ENCODE measurements at places on chromosomes 12 and 14. TPM values are rescaled to one million over a fixed set of nuclear protein-coding genes. Genes with fewer than 3 reads are reported as not detected.

DNA sequence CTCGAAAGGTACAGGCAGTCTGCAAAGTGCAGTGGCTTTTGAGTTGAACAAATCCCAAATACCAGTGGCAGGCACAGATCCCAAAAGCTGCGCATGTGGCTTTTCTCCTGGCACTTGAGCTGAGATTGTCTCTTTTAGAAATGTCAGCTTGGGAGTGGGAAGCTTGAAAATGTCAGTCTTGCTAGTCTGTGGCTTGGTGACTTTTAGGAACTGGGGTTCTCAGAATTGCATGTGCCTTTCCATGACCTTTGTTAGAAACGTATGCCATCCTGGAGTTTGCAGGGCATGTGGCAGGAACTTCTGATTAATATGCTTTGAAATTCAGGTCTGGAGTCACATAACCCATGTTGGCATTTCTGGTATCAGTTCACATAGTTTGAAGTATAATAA lies 182.1 kb downstream of the CHST11 start:
- no peak for DNase-seq

DNA sequence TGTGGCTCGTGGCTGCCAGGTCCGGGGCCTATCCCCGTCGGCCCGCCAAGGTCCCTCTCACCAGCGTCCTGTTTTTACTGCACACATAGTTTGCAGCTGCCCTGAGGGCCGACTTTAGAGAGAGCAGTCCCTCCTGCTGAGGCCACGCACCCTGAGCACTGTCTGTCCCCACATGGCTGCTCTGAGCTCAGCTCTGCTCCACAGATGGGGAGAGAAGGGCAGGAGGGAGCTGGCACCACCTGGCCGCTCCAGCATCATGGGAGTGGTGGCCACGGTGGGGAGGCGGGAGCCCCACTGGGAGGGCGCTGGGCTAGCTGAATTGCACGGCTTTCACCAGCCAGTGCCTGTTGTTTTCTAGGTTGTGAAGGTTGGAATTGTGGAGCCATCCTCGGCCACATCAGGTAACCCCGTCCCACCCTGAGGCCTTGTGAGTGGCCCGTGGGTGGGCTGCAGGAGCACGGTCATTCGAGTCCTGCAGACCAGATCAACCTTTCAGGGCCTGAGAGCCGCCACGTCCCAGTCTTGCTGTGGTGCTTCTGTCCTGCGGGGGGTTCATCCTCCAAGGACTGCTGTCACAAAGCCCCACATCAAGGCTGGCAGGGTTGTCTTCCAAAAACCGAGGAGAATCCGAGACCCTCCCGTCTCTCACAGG lies 7.4 kb upstream of the TEX22 start:
- no peak for DNase-seq

- DNase-seq, result peak; percentile 34
Measured at GRCh38 chr12:39605501-39605900, 14.1 kb downstream of the ABCD2 start.

- no peak for DNase-seq
Measured at GRCh38 chr12:106276032-106276740, 26.3 kb upstream of the TCP11L2 start.

- DNase-seq, result no peak
Measured at GRCh38 chr12:124513297-124513867, 54.0 kb downstream of the NCOR2 start.

PYGL gene
- 61.2 TPM for total RNA-seq

KRT75 gene
- total RNA-seq, result 0.07 TPM

GCN1 gene
- total RNA-seq, result 43.4 TPM

C12orf42 gene
- total RNA-seq, result not detected

A2ML1 gene
- total RNA-seq, result not detected

FAM186B gene
- total RNA-seq, result 0.05 TPM

FAR2 gene
- 13.9 TPM for total RNA-seq

PZP gene
- total RNA-seq, result not detected

LIN52 gene
- 7.2 TPM for total RNA-seq
